ENCODE measurements at places on chromosomes 5 and 9. TPM values are rescaled to one million over a fixed set of nuclear protein-coding genes. Genes with fewer than 3 reads are reported as not detected.

GRCh38 chr5:109231331-109231730, 178.4 kb downstream of the PJA2 start:
- no peak for DNase-seq

The C5orf47 gene
- not detected for total RNA-seq

DNA sequence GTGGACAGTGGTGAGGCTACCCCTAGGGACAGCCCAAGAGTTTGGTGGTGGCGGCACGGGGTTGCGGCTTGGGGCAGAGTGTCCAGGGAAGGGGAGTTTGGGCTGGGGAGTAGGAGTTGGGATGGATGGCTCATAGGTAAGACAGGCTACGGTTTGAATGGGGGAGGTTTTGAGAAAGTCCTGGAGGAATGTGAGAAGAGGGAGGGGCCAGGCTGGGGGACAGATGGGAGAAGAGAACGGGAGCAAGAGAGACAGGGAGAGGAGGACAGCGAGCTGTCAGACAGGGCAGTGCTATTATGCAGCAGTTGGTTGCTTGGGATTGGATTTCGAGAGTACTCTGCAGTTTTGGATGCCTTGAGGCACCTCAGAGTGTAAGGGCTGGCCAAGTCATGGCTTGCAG, 24.5 kb downstream of the PSD2 start:
- no peak for DNase-seq

The SVEP1 gene
- total RNA-seq: 0.05 TPM

DNA sequence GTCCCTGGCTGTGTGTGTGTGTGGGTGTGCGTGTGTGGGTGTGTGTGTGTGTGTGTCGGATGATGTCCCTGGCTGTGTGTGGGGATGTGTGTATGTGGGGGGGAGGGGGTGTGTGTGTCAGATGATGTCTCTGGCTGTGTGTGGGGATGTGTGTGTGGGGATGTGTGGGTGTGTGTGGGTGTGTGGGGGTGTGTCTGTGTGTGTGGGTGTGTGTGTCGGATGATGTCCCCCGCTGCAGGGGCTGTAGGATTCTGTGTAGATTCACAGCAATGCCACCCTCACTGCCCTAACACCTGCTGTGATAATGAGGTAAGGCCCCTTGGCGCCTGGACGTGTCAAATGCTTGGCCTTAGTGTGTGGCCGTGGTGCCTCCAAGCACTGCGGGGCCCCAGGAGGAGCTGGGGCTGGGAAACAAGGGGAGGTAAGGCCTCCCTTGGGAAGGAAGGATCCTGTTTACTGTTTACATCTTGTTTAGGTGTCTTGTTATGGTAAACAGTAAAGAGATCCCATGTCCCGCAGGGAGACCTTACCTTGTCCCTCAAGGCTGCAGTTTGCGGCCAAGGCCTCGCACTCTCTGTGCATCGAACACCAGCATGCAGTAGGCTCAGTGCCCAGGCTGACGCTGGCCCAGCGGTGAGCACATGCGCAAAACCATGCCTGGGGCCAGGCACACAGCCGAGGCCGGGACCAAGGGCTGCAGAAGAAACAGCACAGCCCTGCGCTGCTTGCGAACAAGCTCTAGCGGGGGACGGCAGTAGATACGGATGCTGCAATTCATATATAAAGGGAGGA, 24.1 kb downstream of the AHRR start:
- DNase-seq: no peak

DNA sequence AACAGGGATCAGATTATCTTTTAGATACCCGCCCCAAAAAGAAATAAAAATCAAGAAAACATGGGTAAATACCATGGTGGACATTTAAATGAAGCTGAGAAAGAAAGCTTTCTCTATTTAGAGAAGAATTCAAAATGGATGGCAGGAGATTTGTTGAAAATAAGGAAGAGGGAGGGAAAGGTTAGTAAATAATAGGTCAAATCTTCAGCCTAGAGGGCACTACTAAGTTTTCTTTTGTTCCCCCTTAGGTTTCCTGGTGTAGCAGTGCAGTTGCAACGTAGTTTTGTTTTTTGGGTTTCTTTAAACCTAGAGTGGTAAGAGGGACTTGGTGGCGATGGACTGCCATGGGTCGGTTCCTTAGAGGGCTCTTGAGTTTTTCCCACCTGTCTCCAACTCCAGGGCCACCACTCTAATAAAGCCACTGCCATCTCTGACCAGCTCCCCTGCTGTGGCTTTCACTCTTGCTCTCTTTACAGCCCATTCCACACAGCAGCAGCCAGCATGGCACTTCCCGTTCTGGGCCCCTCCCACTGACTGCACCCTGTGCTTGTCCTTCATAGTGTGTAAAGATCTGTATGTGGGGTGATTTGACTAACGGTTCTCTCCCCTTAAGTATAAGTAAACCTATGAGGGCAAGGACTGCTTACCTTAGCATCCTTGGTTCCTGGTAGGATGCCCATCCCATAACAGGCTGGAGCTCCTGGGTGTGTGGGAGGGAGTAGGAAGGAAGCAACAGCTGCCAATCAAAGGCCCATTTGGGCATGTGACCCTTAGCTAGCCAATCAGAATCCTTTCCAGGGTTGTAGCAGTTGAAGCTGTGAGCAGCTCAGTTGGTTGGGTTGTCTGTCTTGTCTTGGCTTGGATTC, 118.3 kb downstream of the SLC1A3 start:
- no peak for DNase-seq

The SYNPO gene
- total RNA-seq: 82.8 TPM

The BARX1 gene
- 81.2 TPM for total RNA-seq

GRCh38 chr5:137148655-137149054, 350.5 kb downstream of the SPOCK1 start:
- no peak for DNase-seq

DNA sequence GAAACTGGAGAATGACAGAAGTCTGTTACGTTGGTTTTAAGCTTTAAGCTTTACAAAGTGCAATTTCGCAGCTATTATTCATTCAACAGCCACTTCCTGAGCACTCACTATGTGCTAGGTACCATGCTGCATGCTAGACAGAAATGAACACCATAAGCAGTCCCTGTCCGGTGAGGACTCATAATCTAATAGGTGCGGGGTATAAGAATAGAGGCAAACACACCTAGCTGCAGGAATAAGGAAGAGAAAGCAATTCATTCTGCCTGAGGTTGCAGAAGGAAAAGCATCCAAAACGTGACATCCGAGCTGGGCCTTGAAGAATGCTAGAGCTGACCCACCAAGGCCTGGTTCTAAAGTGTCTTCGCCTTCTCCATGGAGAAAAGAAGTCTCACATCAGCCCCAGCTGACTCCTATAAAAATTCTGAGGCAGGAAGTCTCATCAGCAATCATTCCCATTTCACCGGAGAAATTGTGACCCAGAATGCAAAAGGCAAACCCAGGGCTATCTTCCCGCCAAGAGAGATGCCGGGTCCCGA, 542 bp downstream of the FKBP15 start:
- DNase-seq: no peak

The CCDC192 gene
- not detected for total RNA-seq

DNA sequence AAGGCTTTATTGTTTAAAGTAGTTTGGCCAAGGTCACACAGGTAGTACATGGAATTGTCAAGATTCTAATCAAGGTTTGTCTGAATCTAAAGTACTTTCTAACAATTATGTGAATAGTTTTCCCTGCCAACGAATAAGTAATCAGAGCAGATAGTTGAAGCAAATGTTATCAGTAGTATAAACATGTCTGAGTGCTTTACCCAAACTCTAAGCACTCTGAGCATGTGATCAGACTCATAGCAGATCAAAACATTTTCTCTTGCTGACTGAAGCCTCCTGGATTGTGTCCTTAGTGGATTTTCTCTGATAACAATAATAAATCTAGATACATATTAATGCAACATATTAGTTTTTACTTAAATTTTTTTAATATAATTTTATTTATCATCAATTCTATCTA, 995.0 kb downstream of the EFNA5 start:
- no peak for DNase-seq
